Fibroblast of skin of back (primary cell): ENCODE measurements at places on chromosomes 12 and 14.

GRCh38 chr12:108565146-108565545 lies 2.8 kb downstream of the ISCU start:
- DNase-seq: no peak

DNA sequence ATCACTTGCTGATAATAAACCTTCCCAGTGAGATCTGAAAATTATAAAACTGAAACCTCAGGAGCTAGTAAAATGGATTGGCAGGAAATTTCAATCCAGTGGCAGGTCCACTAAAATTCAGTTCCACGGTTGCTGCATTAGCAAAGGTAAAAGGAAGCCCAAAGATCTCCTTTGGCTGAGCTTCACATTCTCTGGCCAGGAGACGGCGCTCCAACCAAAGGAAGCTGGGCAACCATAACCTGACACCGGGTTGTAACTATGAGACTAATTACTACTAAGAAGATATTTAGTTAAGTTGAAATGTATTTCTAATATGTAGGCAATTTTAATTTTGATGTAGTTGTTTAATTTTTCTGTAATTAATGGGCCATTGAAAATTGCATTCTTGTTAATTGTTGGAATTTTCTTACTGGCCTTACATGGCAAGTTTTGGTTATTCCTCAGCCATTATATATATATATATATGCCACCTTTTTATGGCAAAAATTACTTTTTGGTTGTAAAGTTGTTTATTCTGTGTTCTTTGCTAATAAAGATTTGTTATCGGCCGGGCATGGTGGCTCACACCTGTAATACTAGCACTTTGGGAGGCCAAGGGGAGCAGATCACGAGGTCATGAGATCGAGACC lies 17.0 kb downstream of the OR8S1 start:
- DNase-seq: peak; percentile 19

GRCh38 chr12:116839287-116839830 lies 41.9 kb downstream of the HRK start:
- DNase-seq: no peak

GRCh38 chr12:68034567-68034966 lies 45.3 kb downstream of the IFNG-AS1 start:
- no peak for DNase-seq

DNA sequence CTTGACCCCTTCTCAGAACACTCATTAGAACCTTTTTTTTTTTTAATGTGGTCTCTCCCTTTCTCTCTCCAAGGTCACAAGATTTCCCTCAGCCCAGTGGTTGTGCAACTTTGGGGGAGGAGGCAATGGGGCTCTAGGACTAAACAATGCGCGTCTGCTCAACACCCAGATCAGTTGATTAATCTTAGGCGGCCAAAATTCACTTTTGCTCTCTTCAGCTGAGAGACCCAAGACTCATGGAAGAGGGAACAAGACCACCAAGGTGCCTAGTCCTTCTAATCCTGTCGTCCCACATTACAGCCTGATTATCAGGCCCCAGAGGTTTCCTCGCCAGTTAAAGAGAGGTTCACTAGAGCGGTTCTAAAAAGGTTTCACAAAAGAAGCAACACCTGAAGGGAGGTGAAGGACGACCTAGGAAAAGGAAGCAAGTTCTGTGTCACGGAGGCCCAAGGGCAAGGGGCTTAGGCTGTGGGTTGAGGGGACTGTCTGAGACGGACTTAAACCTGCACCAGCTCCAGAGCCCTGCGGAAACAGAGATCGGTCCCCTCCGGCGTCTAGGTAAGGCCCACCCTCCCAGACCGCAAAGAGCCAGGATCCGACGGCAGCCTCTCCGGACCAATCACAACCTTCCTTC lies 824 bp upstream of the TARBP2 start:
- DNase-seq: peak; percentile 35

DNA sequence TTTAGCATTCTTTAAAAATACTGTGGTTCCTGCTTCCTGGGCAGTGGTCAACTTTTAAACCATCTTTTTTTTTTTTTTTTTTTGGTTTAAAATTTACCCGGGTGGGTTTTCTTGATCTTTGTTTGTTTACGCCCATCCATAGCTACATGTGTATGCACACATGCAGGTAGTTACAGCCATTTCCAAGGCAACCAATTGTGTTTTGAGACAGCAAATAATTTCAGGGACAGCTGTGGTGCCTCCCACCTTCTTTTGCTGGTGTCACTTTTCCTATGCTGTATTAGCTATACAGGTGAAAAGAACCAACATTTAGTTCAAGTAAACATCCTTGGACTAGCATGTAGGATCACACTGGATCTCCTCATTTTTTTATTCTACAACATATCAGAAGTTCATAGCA lies 52.0 kb upstream of the PSMA6 start:
- no peak for DNase-seq
